ENCODE measurements at places on chromosomes 13 and 19.

- no peak for DNase-seq
Observed at GRCh38 chr13:110218581-110219201, 88.3 kb downstream of the COL4A1 start.

- DNase-seq, result no peak
Observed at GRCh38 chr13:77415253-77416071, 88.6 kb upstream of the MYCBP2 start.

DNA sequence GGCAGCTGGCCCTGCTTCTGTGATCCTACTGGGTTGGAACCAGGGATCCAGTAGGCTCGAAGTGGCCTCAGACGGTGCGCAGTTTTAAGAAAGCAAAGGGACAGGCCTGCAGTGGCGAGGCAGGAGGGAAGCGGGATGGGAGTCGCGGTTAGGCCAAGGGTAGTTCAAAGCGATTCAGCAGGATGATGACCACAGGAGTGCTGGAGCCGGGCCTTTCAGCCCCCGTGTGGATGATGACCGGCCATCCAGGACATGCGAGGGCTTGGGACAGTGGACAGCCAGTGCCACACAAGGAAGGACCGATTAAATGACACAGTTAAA, 854 bp downstream of the RNASEH2B start:
- no peak for DNase-seq

GRCh38 chr19:48053856-48054255, 10.0 kb upstream of the CABP5 start:
- no peak for DNase-seq

- DNase-seq, result no peak
Observed at GRCh38 chr19:45339629-45340028, 921 bp upstream of the KLC3 start.

GRCh38 chr19:44948237-44948636, 2.4 kb downstream of the APOC2 start:
- DNase-seq, result no peak

GRCh38 chr13:33958964-33959363, 141.0 kb downstream of the RFC3 start:
- no peak for DNase-seq

- DNase-seq, result no peak
Observed at GRCh38 chr19:15563325-15563794, 51.7 kb upstream of the CYP4F8 start.

GRCh38 chr13:62908321-62908720, 1492.7 kb upstream of the PCDH20 start:
- no peak for DNase-seq

DNA sequence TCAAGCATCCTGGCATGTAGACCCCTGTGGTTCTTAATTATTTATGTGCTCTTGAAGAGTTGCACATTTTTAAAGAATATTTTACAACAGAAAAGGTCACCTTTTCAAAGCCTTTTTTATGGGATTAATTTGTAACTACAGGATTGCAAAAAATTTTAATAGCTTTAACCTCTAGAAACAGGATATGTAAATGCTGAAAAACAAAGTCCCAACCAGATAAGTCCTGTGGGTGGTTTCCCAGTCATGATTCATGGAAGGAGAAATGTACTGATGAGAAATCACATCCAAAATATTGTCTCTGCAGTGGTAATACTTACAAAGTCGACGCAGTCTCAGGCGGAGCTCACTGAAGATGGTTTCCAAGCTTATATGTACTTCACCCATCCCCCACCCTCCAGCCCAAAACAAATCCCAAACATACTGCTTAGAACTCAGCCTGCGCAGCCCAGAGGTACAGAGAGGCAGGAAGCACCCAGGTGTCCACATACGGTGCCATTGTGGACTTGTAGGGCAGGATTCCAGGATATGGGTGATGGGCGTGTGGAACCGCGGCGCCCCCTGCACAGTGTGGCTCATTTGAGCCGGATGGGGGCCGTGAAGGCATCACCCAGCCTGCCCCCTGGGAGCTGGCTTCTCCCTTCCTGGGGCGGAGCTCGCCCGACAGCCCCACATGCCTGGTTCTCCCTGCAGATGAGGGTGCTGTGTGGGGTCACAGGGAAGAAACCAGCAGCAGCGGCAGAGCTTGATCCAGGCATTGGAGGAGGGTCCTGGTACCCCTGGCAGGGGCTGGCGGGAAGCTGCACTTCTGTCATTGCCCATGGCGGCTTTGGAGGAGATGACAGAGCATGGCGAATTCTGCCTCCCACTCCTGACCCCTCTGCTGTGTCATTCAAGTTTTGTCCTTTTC, 101.2 kb downstream of the ATP11A start:
- no peak for DNase-seq

GRCh38 chr19:11982526-11982925, 17.7 kb downstream of the ZNF763 start:
- DNase-seq, result no peak

GRCh38 chr13:31898378-31899071, 133.0 kb upstream of the FRY start:
- no peak for DNase-seq

DNA sequence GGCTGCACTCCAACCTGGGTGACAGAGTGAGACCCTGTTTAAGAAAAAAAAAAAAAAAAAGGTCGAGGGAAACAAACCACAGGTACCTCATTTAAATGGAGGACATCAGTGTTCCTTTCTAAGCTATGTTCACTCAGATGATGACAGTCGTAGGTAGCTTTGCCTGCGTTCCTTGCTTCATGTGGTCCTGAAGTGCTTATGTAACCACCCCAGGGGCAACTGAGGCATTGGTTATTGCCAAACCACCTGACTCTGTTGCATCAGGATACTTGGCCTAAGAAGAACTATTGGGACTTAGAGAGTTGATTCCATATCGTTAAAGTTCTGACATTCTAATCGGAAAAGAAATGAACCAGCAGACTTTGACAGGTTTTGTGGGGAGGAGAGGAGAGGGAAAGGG, 51.7 kb downstream of the SPATA13 start:
- no peak for DNase-seq

DNA sequence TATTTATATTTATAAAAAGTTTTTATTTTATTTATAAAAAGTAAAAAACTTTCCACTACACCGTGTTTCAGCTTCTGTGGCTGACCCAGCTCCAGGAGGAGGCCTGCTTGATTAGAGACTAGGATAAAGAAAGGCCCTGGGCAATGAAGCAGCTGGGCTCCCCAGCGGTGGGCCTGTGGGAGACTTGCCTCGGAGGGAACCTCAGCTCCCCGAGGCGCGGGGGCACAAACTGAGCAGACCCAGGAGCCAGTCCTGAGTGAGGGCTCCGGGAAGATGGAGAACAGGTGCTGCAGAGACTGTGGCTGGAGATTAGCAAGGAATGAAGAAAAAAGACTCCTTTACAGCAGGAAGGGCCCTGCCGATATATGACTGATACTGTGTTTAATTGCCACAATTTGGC, 63.8 kb upstream of the GJB6 start:
- no peak for DNase-seq

DNA sequence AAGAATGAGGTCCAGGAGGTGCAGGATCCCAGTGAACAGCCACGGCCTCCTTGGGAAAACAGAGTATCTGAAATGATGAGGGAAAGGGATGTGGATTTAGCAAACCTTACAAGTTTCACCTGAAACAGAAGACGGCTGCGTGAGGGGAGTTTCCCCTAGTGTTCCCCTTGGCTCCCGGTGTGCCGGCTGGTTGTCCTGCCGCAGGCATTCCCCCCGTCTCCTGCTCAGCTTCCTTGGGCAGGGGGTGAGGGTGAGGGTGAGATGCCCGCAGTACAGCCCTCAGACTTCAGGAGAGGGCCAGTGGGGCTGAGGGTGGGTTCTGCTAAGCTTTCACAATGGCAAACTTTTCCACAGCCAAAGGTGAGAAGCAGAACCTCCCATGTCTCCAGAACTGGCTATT, 201.1 kb upstream of the SOX1 start:
- DNase-seq, result no peak

DNA sequence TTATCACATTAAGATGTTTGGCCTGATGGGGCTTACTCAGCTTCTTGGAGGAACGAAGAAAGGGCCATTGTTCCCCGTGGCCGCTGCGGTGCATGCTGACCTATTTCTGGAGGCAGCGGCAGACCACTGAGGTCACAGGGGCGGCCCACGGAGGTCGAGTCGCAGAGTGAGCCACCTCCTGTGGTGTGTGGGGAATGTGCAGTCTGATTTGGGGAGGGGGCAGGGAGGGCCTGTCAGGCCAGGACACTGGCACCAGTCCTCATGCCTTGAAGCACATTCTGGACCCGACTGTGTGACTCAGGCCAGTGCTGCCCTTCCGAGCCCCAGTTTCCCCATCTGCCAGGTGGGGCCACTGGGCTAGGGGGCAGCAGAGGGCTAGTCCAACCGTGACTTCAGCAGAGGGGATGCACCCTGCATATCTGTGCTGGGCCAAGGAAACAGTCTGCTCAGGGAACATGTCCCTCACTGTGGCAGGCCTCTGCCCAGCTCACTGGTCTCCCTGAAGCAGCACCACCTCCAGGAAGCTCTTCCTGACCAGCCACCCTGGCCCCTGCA, 6.3 kb downstream of the SLC7A10 start:
- no peak for DNase-seq

GRCh38 chr13:27791901-27792392, 336 bp upstream of the GSX1 start:
- no peak for DNase-seq

DNA sequence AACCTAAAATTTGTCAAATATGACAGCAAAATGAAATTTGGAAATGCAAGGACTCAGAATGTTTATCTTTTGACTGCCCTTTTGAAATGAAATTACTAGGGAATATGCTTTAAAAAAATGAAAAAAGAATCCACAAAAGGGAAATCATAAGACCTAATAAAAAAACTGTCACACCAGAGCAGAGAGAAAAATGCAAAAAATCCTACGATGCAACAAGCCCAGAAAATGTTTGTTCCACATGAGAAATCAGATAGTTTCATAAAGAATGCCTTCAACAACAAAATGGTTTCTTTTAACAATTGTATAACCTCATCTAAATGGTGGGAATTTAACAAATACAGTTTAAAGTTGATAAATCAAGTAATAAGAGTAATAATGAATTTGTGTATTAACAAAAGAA, 8.0 kb downstream of the LPAR6 start:
- no peak for DNase-seq

DNA sequence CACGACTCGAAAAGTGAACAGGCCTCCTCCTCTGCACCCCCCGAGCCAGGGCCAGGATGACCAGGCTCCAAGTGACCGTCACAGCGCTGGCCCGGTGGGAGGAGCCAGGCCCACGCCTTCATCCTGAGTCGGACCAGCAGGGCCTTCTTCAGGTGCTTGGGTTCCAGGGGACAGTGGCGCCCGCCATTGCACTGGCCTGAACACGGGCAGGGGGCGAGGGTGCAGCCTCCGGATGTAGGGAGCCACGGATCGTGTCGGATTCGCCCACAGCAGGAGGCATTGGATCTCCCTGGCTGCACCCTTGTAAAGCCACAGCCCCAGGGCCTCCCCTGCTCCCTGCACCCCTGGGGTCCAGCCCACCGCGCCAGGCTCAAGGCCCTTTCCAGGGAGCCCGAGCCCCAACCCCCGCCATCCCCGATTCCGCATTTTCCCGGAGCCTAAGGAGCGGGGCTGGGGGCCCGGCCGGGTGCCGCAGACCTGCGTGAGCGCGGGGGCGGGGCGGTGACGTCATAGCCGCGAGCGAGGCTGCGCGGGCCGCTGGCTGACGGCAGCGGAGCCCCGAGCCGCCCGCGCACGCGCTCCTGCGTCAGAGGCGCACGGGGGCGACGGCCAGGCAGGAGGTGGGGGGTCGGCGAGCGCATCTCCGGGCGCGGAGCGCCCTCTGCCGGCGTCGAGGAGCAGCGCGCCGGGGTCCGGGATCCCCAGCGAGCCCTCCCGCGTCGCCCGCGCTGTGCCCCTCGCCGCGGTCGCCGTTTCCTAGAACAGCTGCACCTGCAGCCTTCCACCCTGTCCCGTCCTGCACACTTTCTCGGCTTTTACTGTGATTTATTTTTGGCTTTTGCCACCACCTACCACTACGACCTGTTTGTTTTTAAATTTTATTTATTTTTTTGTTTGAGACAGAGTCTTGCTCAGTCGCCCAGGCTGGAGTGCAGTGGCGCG, 1.5 kb upstream of the ATP5F1D start:
- no peak for DNase-seq

DNA sequence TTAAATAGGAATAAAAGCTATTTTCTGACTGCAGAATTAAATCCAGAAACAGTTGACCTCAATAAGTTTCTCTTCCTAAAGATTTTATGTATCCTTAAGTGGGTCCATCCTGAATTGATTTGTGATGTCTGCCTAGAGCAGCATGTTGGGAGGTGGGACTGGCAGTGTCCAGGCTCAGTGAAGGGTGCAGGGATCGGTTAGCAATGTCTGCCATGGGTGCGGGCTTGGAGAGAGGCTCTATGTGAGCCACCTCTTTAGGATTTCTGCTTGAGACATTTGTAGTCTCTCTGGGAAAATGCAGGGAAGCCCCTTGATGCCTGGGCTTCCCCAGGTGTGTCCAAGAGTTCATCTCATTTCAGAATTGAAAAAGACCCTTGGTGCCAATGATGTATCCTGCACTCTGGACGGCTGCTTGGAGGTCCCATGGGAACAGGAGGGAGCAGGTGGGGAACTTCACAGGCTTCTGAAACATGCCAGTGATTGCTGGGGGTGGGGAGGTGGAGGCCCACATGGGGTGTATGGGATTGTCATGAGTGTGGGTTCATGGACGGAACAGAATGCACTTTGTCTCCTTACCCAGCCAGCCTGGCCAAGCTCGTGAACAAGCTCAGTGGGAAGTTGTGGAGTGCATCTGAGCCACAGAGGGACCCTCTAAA, 6.2 kb upstream of the COLGALT1 start:
- no peak for DNase-seq

GRCh38 chr19:708154-709143, at the start of gene PALM:
TSS of gene PALM (plus strand) at chr19:708935. CDS start at chr19:709147, 212 bp downstream.
- DNase-seq, result no peak

DNA sequence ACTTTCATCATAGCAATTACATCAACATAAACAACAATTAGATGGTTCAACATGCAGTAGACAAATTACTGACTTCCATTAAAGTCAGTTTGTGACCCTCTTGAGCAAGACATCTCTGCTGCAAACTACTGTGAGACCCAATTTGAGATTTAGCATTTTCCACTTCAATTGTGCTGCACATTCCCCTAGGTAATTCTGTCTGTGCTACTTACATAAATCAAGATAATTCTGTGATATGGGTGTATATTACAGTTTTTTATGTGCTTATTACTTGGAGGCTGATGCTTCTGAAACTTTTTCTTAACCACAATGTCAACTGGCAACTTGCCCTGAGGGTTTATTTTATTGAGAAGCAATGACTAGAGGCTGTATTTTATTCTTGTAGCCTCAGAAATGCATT, 1714.4 kb downstream of the OLFM4 start:
- no peak for DNase-seq
